ENCODE measurements at places on chromosomes 4 and X.
A peak's percentile ranks its signal among the peaks of the same experiment; 100 is the strongest.

DNA sequence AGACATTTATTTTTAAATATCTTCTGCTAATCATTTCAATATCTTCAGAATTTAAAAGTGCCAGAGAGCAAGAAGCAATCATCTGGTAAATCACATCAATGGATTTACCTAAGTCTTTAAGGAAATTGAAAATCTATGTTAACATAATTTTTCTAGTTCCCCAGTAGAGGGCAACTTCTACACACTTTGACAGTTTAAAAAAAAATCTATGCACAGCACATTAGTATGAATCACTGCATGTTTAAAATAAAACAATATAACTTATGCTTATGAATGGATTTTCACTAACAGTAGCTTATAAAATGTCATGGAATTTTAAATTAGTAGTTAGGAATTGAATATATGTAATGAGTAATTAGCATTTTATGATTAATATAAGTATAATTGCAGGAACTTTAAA is 126.5 kb downstream of the REELD1 start:
- peak; percentile 9 for DNase-seq

- DNase-seq = no peak
These were observed 2143.2 kb upstream of the TENM3 start for GRCh38 chr4:180099957-180100356.

DNA sequence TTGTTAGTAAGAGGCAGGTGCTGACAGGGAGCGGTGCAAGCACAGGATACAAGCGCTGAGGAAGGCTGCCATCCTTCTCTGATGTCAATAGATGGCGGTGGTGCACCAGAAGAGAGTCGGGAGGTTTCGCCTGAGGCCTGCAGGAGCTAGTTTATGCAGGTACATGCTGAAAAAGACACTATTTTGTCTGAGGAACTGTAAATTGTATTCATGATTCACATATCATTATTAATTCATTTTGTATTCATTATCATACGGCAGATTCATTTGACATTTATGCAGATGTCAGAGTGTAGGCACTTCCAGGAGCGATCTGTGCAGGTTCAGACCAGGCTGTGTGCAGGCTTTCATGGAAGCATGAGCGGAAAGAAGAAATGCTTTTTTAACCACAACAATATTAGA is 824.0 kb downstream of the STIM2 start:
- DNase-seq = peak; percentile 49

DNA sequence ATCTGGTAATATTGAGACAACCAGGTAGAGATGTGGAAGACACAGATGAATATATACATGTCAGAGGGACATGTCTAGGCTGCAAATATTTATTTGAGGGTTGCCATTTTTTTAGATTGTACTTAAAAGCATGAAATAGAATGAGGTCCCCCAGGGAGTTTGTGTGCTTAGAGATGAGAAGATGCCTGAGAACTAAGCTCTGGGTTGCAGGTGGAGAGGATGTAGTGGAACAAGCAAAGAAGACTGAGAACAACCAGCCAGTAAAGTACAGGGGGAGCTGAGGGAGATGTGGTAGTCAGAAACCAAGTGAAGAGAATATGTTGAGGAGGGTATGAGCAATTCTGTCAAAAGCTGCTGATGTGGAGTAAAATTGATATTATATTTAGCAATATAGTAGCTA is 95.6 kb upstream of the UNC5C start:
- no peak for DNase-seq

GRCh38 chr4:14308229-14308651 is 680.7 kb upstream of the BOD1L1 start:
- DNase-seq = no peak

DNA sequence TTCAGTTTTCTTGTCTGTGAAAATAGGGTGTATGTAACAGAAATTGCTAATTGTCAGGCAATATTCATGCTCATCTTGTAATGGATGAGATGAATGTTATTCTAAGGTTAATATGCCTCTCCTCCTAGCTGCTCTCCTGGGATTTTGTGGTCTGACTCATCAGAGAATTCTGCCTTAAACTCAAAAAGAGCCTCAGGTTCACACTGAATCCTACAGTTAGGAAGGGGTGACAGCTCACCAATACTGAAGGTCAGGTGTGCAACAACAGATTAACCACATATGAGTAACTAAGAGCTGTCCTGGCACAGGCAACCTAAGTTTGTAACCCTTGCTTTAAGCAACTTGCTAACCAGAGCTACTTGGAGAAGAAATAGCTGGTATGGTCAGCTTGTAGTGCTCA is 197.7 kb downstream of the SPATA18 start:
- DNase-seq = no peak

GRCh38 chr4:8598391-8599090 is 6.0 kb downstream of the CPZ start:
- DNase-seq = no peak

- no peak for DNase-seq
These were observed 58.4 kb upstream of the CBR4 start for GRCh38 chr4:169068423-169068822.

- no peak for DNase-seq
These were observed 163.2 kb upstream of the FAM9B start for GRCh38 chrX:9196961-9197640.

- DNase-seq = no peak
These were observed 41.3 kb upstream of the MXD4 start for GRCh38 chr4:2303121-2303685.

GRCh38 chr4:186092296-186092695 is 12.2 kb upstream of the FAM149A start:
- DNase-seq = no peak

DNA sequence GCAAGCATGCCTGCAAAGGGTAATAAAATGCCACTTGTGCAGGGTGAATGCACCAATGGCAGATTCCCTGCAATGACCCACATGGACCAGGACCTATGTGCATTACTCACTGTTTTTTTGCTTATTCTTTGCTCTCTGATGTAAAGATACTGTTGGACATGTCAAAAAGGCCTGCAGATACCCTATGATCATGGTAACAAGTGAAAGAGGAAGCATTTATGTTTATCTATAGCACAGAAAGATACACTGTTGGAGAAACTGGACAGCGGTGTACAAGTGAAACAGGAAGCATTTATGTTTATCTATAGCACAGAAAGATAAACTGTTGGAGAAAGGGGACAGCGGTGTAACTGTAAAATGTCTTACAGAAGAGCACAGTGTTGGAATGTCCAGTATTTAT is 127.5 kb downstream of the PAPSS1 start:
- DNase-seq = no peak

GRCh38 chrX:10017872-10018271 is 50.7 kb downstream of the CLDN34 start:
- no peak for DNase-seq

- DNase-seq = no peak
These were observed 13.7 kb upstream of the RASGEF1B start for GRCh38 chr4:81485310-81485980.

DNA sequence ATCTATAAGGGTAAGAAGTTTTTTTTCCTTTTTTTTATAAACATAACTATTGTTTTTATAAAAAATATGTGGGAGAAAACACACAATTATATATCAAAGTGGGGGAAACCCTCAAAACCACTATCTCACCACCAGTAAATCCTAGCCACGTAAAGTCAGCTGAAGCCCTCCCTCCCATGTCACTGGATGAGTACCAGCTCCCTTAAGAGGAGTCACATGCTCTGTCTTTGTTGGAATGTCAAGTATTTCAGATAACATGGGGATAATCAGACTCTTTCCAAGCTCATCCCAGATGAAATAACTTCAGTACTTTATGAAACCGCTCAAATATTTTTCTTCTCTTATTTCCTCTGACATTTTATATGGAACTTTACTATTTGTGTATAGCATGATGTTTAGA is 2.4 kb downstream of the MYOZ2 start:
- DNase-seq = no peak

GRCh38 chr4:105473324-105474098 is at the start of gene PPA2:
PPA2 (minus strand) TSS chr4:105474062; CDS start chr4:105474050, 12 bp downstream.
- DNase-seq = peak; percentile 89
